ENCODE measurements at places on chromosomes 2 and 18.

GRCh38 chr18:48749768-48750167 is 201.0 kb downstream of the SMAD7 start:
- DNase-seq: no peak

- no peak for DNase-seq
These were observed 101.8 kb upstream of the MAP2 start for GRCh38 chr2:209322041-209322440.

- DNase-seq: no peak
These were observed 769.2 kb upstream of the FAM98A start for GRCh38 chr2:34368304-34368703.

DNA sequence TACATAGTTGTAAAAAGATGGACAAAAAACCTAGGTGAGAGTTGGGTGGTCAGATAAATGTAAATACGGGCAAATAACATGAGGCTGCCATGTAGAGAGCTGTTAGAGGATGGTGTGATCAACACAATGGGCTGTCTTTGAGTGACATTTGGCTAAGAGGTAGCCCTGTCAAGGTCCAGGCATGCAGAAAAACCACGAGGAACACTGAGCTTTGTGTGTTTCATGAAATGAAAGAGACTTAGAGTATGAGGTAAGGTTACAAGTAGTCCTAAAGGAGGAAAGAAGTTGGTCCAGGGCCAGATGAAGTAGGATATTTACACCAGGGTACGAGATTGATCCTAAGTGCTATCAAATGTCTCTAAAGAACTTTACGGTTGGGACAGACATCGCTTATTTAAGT is 160.9 kb downstream of the RDH14 start:
- no peak for DNase-seq

GRCh38 chr18:8341481-8342230 is 267.6 kb upstream of the RAB12 start:
- no peak for DNase-seq

DNA sequence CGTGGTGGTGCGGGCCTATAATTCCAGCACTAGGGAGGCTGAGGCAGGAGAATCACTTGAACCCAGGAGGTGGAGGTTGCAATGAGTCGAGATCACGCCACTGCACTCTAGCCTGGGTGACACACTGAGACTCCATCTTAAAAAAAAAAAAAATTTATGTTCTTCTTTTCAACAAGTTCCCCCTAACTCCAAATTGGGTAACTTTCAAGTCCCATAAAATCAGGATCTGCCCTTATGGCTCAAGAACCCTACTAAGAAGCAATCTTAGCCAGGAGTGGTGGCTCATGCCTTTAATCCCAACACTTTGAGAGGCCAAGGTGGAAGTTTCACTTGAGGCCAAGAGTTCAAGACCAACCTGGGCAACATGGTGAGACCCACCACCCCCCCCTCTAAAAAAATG is 30.3 kb upstream of the TLK1 start:
- DNase-seq: no peak

- no peak for DNase-seq
These were observed 78.7 kb upstream of the RGPD5 start for GRCh38 chr2:109715313-109715805.

Measured in activated T-helper 2 cell treated with anti-CD3 and anti-CD28 coated beads, Interferon-gamma antibody, Interleukin-2, Interleukin-4, amounts not matched to agents 10 μg/mL and 5 μg/mL and 100 μg/mL, durations not matched to agents 14 hours and 24 hours and 36 hours (primary cell).